ENCODE measurements at places on chromosomes 12 and 14. TPM values are rescaled to one million over a fixed set of nuclear protein-coding genes. Genes with fewer than 3 reads are reported as not detected.

GRCh38 chr14:39665075-39665475 is 232.8 kb upstream of the FBXO33 start:
- no peak overlapping the region for H3K4me3 ChIP-seq
- H3K4me1 ChIP-seq: no peaks in the 10 kb centered on the region
- no peaks in the 10 kb centered on the region for H3K36me3 ChIP-seq
- H3K27me3 ChIP-seq: no peaks in the 10 kb centered on the region

- no peak overlapping the region for H3K27ac ChIP-seq
- no peaks in the 10 kb centered on the region for H3K36me3 ChIP-seq
- no peaks in the 10 kb centered on the region for H3K4me1 ChIP-seq
- H3K4me3 ChIP-seq: no peak overlapping the region
Measured at GRCh38 chr12:68100241-68100640, 59.3 kb downstream of the IFNG start.

GRCh38 chr12:45243963-45244362 is 28.1 kb downstream of the ANO6 start:
- no peaks in the 10 kb centered on the region for H3K27me3 ChIP-seq
- peaks cover 3% of the 10 kb centered on the region for H3K36me3 ChIP-seq
- H3K27ac ChIP-seq: no peak overlapping the region
- DNase-seq: no peak

- H3K4me1 ChIP-seq: peaks cover 7% of the 10 kb centered on the region
- H3K36me3 ChIP-seq: peaks cover 19% of the 10 kb centered on the region
- no peak for DNase-seq
- no peak overlapping the region for H3K27ac ChIP-seq
Measured at GRCh38 chr12:123726244-123726643, 14.1 kb downstream of the ATP6V0A2 start.

GRCh38 chr12:67855103-67855502 is 134.1 kb upstream of the IFNG-AS1 start:
- DNase-seq: no peak
- no peaks in the 10 kb centered on the region for H3K36me3 ChIP-seq
- no peak overlapping the region for H3K4me3 ChIP-seq
- no peak overlapping the region for H3K27ac ChIP-seq
- no peaks in the 10 kb centered on the region for H3K27me3 ChIP-seq
- H3K4me1 ChIP-seq: no peaks in the 10 kb centered on the region

GRCh38 chr14:106605548-106606448 is 1079.4 kb downstream of the TMEM121 start:
- peak; percentile 67 for DNase-seq
- no peaks in the 10 kb centered on the region for H3K36me3 ChIP-seq
- no peaks in the 10 kb centered on the region for H3K27me3 ChIP-seq
- H3K4me1 ChIP-seq: peaks cover 24% of the 10 kb centered on the region
- H3K4me3 ChIP-seq: no peak overlapping the region

- H3K4me1 ChIP-seq: no peaks in the 10 kb centered on the region
- no peaks in the 10 kb centered on the region for H3K27me3 ChIP-seq
- no peaks in the 10 kb centered on the region for H3K36me3 ChIP-seq
- DNase-seq: no peak
Measured at GRCh38 chr14:49206828-49207227, 379.4 kb downstream of the RPS29 start.

DNA sequence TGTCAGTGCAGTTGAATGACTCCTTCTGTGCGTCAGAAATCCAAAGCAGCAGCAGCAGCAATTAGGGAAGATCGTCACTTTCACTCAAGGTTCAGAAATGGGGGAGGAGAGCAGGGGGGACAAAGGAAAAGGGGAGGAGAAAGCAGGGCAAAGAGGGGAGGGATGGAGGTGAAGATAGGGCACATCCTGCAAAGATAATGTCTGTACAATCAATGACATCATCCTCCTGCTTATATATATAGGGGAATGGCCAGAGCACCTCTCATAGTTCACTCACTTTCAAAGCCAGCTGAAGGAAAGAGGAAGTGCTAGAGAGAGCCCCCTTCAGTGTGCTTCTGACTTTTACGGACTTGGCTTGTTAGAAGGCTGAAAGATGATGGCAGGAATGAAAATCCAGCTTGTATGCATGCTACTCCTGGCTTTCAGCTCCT is at the start of gene NTS:
TSS of gene NTS (plus strand) at position 265 of the 431 bp plus-strand sequence. CDS start at position 374, 109 bp downstream.
- no peaks in the 10 kb centered on the region for H3K36me3 ChIP-seq
- H3K4me3 ChIP-seq: no peak within 1 kb of the TSS
- H3K27ac ChIP-seq: no peak within 1 kb of the TSS
- H3K27me3 ChIP-seq: no peaks in the 10 kb centered on the region

DNA sequence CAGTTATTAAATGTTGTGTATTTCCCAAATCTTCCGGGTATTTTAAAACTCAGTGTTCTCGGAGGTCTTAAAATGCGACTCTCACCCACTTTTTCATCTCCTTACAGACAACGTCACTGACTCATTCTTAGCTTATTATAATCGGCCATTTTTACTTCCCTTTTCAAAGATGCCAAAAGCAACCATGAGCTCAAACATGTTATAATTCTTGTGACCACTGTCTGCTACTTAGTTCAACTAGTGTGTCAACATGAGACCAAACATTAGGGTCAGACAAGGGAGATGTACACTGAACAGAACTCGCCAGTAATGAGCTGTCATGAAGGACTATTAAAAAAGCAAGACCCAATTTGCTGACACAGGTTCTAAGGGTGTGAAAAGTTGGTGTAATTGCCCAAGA is 4.2 kb upstream of the GRIP1 start:
- H3K27ac ChIP-seq: no peak overlapping the region
- H3K36me3 ChIP-seq: no peaks in the 10 kb centered on the region
- no peak overlapping the region for H3K4me3 ChIP-seq

DNA sequence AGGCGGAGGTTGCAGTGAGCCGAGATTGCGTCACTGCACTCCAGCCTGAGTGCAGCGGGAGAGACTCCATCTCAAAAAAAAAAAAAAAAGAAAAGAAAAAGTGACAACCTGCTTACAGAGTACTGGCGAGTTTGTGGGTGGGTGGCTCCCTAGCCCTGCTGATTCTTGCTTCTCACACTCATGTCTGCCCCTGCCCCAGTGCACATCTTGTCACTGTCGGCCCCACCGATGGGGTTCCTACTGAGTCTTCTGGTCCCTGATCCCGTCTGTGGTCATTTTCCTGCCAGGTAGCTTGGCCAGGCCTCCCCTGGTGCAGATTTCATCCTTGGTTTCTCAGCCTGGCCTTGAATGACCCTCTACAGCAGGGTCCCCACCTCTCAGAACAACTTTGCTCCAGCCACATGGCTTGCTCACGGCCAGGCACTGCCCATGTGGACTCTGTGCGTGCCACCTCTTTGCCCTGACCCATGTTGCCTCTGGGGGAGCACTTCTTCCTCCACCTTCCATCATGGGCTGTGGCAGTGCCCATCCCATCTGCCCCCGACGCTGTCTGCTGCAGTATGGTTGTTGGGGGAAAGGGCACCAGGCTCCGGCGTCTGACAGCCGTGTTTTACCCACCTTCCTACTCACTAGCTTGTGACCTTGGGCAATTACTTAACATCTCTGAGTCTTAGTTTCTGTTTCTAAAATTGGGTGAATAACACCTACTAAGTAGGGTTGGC is 2.1 kb upstream of the PTPN6 start:
- no peak overlapping the region for H3K4me3 ChIP-seq
- H3K27ac ChIP-seq: no peak overlapping the region
- H3K4me1 ChIP-seq: peaks cover 66% of the 10 kb centered on the region
- H3K27me3 ChIP-seq: no peaks in the 10 kb centered on the region
- H3K36me3 ChIP-seq: peaks cover 19% of the 10 kb centered on the region

DNA sequence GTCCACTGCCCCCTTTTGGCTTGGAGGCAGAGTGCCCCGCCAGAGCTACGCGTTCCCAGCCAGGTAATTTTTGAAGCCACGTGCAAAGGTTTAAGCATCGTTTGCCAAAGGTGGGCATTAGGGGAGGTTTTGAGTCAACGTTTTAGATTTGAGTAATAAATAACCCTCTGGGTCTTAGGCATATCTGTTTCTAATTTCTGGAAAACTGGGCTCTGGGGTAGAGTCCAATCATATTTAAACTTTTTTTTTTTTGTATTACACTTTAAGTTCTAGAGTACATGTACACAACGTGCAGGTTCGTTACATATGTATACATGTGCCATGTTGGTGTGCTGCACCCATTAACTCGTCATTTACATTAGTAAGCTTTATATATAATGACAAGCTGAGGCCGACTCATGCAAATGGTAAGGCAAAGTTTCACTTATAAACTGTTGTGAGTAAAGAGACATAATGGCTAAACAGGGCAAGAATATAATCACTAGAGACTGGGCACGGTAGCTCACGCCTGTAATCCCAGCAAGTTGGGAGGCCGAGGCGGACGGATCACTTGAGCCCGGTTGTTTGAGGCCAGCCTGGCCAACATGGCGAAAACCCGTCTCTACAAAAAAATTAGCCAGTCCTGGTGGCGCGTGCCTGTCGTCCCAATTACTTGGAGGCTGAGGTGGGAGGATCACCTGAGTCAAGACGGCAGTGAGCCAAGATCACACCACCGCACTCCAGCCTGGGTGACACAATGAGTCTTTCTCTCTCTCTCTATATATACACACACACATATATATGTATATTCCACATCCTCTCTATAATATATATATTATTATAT is 491 bp upstream of the NR2C1 start:
- H3K36me3 ChIP-seq: no peaks in the 10 kb centered on the region
- no peaks in the 10 kb centered on the region for H3K27me3 ChIP-seq
- H3K27ac ChIP-seq: no peak overlapping the region

- H3K4me3 ChIP-seq: no peak within 1 kb of the TSS
- no peak for DNase-seq
- no peaks in the 10 kb centered on the region for H3K4me1 ChIP-seq
- peaks cover 31% of the 10 kb centered on the region for H3K27me3 ChIP-seq
Measured at GRCh38 chr14:95713596-95714371, at the start of gene TCL1A. TSS of gene TCL1A (minus strand) at chr14:95714125. CDS start at chr14:95714066, 59 bp downstream.

DNA sequence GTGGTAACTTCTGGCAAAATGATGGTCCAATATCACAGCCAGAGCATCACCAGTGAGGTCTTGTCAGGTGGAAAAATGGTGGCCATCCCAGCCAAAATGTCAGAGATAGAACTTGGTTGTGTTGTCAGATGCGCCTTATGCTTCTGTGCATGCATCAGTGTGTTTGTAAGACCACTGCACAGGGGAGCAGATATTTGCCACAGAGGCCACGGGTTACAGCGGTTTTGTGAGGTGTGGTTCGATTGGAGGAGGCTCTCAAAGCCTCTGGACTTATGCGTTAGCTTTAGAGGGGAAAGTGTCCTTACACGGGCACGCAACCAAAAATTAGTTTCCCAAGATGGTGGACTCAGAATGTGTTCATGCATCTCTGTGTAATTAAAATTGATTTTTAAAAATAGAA is 243.8 kb downstream of the ADGRD1 start:
- no peaks in the 10 kb centered on the region for H3K4me1 ChIP-seq
- no peak overlapping the region for H3K27ac ChIP-seq
- H3K36me3 ChIP-seq: no peaks in the 10 kb centered on the region
- H3K4me3 ChIP-seq: no peak overlapping the region
- H3K27me3 ChIP-seq: no peaks in the 10 kb centered on the region

DNA sequence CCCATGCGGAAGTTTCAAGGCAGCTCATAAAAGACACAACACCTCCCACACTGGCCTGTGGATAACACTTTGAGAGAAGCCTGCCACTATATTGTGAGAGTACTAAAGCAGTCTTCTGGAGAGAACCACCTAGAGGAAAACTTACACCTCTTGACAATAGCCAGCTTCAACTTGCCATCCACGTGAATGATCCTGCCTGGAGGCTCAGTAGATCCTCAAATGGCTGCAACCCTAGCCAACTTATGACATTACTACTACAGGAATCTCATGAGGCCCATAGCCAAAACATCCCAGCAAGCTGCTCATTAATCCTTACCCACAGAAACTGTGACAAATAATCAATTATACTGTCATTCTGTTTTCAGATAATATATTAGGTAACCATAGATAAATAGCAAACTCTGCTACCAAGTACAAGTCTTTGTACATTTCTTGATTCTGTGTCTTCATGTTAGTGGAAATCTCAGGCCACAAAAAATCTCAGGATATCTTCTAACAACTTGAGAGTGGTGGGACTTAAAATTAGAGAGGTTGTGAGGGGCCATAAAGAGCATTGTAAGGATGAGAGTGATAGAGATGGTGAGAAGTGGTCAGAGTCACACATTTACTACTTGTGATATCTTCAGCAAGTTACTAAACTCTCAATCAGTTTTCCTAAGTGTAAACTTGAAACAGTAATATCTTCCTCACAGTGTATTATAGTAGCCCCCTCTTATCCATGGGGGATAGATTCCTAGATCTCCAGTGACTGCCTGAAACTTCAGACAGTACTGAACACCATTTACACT is 368.0 kb downstream of the C12orf50 start:
- no peak overlapping the region for H3K27ac ChIP-seq
- no peak for DNase-seq
- H3K4me1 ChIP-seq: no peaks in the 10 kb centered on the region
- H3K4me3 ChIP-seq: no peak overlapping the region

DNA sequence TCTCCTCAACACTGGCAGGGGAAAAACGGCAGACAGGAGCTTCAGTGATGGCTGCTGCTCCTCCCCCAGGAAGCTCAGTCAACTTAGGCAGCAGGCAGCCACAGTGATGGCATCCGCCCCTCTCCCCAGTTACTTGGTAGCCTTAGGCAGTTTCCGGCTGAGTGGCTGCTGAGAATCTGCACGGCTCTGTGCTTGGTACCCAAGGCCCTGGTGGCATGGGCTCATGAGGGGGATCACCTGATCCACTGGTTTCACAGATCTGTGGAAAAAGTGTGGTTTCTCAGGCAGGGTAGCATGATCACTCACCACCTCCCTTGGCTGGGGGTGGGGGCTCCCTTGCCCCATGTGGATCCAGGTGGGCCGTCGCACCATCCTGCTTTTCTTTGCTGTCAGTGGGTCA is 244.6 kb upstream of the MDGA2 start:
- DNase-seq: no peak
- no peak overlapping the region for H3K4me3 ChIP-seq
- no peaks in the 10 kb centered on the region for H3K27me3 ChIP-seq

GRCh38 chr14:70013271-70013873 is 134.2 kb downstream of the SMOC1 start:
- no peaks in the 10 kb centered on the region for H3K4me1 ChIP-seq
- DNase-seq: no peak
- no peak overlapping the region for H3K27ac ChIP-seq

GRCh38 chr12:116861320-116861719 is 19.9 kb downstream of the HRK start:
- DNase-seq: no peak
- H3K4me3 ChIP-seq: no peak overlapping the region
- H3K27ac ChIP-seq: no peak overlapping the region
- no peaks in the 10 kb centered on the region for H3K27me3 ChIP-seq

GRCh38 chr12:92648242-92649031 is 54.4 kb upstream of the PLEKHG7 start:
- no peaks in the 10 kb centered on the region for H3K4me1 ChIP-seq
- no peak overlapping the region for H3K4me3 ChIP-seq
- no peaks in the 10 kb centered on the region for H3K27me3 ChIP-seq
- DNase-seq: no peak
- no peaks in the 10 kb centered on the region for H3K36me3 ChIP-seq
- H3K27ac ChIP-seq: no peak overlapping the region

SLC7A7 gene
- 16.7 TPM for polyA plus RNA-seq

AKAP3 gene
- 1.1 TPM for polyA plus RNA-seq

TMTC2 gene
- 3.0 TPM for polyA plus RNA-seq

TMEM121 gene
- 2.1 TPM for polyA plus RNA-seq

ADAM20 gene
- 0.11 TPM for polyA plus RNA-seq

PARP2 gene
- 12.7 TPM for polyA plus RNA-seq

TSPAN19 gene
- polyA plus RNA-seq: 0.27 TPM

NINJ2 gene
- polyA plus RNA-seq: 11.5 TPM

SMCO2 gene
- polyA plus RNA-seq: 2.6 TPM

KRT3 gene
- polyA plus RNA-seq: 1.0 TPM
